ENCODE measurements at places on chromosomes 5 and 9.

DNA sequence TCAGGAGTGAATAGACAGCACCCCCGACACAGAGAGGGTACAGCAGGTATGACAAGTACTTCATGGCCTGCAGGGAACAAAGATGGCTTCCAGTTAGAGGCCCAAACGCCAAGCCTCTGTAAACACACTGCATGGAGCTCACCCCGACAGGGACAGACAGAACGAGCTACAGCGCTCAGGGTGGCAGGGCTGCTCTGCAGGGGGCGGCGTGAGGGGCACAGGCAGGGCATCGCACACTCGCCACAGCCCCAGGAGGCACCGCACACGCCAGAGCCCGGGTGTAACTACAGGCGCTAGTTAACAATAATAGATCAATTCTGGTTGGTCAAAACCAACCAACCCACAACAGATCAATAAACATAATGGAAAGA, 21.1 kb downstream of the CLPTM1L start:
- no peak for DNase-seq

DNA sequence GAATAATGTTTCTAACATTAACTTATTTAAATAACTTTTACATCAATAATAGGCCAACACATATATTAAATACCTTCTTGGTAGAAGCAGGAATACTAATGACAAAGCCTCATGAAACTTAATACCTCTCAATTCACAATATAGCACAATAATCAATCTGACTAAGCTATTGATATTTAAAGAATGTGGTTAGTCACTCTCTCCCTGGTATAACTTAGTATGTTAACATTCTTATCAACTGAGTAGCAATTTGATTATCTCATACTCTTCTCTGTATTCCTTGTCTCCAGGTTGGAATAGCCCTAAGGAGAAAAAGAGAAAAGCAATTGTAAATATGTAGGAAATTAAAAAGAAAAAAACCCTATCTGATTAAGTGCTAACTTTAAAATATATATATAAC, 4.9 kb upstream of the PGGT1B start:
- DNase-seq = peak; percentile 38

DNA sequence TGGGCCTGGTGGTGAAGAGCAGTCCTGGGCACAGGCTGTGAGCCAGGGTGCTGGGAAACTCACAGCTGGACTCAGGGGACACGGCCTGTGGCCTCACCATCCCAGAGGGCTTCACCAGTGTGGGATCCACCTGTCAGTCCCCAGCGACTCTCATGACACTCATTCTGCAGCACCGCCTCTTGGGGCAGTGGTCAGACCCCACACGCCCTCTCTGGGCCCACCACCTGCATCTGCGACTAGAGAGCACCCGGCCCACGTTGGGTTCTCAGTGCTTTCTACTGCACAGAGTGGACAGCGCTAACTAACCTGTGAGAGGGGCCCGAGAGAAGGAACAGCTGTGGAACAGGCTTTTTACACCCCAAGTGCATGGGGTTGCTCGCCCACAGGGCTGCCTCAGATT, 45.8 kb upstream of the GARNL3 start:
- no peak for DNase-seq

GRCh38 chr5:17434982-17435381, 63.0 kb upstream of the TAF11L2 start:
- DNase-seq = no peak

DNA sequence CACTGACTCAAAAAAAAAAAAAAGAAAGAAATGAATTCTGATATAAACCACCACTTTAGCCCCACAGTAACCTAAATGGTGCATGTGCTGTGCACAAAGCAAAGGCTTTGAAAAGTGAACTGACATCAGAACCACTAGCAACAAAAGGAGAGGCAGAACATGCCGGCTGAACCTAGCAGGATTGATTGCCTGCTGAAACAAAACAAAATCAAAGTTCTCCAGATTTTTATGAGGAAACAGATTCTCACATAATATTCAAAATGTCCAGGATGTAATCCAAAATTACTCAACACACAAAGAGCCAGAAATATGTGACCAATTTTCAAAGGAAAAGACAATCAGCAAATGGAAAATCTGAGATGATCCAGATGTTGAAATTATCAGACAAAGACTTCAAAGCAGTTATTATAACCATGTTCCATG, 37.9 kb downstream of the UBTD2 start:
- no peak for DNase-seq

- DNase-seq = peak; percentile 79
Observed at GRCh38 chr5:178113141-178113787, at the start of gene N4BP3. TSS of gene N4BP3 (plus strand) at chr5:178113532. CDS start at chr5:178119584, 6,052 bp downstream.

DNA sequence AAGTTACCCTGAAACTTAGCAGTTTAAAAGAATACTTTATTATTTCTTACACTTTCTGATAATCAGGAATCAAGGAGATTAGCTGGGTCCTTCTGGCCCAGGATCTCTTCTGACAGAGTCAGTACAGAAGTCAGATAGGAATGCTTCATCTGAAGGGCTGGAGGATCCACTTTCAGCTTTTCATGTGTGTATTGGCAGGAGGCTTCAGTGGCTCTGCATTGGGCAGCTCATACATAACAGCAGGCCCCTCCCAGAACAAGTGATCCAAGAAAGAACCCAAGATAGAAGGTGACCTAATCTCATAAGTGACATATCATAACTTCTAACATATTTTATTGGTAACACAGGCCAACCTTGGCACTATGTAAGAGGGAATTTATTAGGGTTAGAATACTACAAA, 258.4 kb downstream of the HCN1 start:
- no peak for DNase-seq

GRCh38 chr5:28914297-28914696, 1875.9 kb upstream of the CDH9 start:
- no peak for DNase-seq

- no peak for DNase-seq
Observed at GRCh38 chr9:12094046-12094445, 599.1 kb upstream of the TYRP1 start.

DNA sequence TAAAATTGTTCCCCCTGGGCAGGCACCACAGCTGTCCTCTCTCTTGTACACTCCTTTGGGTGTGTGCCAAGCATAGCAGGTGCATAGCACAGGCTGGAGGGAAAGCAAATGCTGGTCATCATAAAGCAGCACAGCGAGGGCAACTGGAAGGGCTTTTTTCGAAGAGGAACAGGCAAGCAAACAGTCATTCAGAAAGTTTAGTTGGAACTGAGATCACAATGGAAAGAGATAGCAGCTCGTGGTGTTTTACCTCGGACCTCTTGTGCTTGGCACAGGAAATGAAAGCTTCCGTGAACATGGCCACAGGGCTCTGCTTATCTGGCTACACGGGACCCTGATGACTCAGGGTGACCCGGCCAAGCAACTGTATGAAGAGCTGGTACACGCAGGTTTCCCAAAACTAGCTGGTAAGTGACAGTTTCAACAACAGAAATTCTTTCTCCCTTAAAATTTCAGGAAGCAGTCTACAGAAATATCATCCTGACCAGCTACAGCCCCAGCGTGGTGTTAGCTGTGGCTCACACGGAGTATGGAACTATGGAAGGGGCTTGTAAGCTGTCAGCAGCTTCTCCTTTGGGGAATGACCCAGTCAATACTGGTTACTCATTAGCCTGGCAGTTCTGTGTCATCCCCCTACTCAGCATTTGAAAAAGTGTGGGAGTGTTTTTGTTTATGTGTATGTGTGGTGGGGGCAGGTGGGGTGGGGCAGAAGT, 48.1 kb downstream of the POC5 start:
- DNase-seq = peak; percentile 62

- DNase-seq = no peak
Observed at GRCh38 chr9:126642010-126642744, 28.4 kb downstream of the LMX1B start.

DNA sequence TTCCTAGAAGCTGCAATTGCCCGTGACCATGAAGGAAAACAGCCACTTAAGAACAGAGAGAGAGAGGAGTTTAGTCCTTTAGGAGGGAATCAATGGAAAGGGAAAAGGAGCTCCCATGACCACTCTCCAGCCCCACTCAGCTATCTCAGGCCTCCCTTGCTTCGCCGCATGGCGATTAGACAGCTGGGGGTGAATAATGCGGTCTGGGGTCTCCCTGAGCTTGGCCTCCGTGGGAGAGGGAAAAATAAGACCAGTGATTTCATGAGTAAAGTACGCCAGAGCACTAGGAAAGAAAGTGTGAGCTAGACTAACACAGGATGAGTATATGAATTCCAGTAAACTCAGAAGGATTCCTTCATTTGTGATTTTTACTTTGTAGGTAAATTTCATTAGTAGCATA, 180.3 kb downstream of the TRIO start:
- DNase-seq = no peak

- DNase-seq = no peak
Observed at GRCh38 chr5:3068401-3068800, 316.9 kb upstream of the IRX2 start.

DNA sequence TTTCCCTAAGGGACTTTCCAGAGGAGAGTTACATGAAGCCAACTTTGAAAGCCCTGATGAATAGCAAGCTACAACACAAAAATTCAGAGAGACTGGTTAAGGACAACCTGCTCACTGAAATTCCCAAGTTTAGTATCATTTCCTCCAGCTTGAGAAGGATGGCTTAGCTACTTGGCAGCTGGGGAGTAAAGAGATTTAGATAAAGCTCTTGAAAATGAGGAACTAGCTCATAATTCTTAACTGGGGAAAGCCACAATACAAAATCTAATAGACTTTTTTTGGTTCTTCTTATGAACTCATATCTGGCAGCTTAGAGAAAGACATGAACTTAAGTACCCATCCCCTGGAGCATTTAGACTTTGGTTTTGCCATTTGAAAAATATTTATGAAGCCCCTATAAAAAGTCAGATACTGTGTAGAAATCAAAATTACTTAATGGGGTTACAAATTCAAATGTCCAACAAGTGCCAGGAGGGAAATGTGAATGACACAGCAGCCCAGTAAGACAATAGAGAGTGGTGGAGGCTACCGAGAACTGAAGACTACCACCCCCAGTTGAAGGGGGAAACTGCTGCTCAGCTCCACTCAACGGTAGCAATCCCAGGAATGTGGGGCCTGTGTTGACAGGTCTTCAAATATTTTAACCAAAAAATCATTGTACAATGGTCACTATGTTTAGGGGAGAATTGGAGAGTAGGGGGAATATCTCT, 79.4 kb upstream of the ADRB2 start:
- DNase-seq = no peak

- DNase-seq = no peak
Observed at GRCh38 chr5:37034955-37035354, 158.4 kb downstream of the NIPBL start.

DNA sequence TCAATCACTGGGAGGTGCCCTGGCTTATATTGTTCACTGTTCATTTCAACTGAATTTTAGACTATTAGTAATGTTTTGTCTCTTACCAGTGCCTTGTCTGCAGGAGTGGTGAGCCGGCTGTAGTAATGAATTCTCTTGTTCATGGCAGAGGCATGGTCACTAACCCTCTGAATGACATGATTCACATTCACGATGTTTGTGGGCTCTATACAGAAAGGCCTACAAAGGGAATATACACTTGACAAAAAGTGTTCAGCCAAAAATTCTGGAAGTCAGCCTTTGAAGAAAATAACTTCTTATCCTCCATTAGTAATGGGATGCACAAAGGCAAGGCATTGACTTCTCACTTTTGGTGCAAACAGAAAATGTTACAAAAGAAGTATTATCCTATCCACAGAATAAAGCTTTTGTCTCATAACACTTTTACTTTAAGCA, 39.6 kb downstream of the SLC38A9 start:
- DNase-seq = no peak

DNA sequence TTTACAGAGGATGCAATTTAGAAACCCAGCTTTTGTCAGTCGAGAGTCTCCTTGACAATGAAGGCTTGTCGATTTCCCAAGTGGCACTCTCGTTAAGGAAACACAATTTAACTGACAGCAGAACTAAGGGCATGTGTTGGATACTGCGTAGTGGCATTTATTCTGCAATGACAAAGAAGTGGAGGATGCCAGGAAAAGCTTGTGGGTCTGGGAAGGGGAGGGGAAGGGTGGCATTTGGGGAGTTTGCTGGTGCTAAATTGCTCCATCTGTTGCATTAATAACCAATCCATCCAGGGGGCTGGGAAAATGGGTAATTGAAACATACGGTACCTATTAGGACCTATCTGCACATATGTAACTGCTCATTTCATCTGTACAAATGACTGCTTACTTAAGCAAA, 190.6 kb downstream of the NSG2 start:
- no peak for DNase-seq

- no peak for DNase-seq
Observed at GRCh38 chr5:81212211-81212751, 20.8 kb upstream of the CKMT2 start.

DNA sequence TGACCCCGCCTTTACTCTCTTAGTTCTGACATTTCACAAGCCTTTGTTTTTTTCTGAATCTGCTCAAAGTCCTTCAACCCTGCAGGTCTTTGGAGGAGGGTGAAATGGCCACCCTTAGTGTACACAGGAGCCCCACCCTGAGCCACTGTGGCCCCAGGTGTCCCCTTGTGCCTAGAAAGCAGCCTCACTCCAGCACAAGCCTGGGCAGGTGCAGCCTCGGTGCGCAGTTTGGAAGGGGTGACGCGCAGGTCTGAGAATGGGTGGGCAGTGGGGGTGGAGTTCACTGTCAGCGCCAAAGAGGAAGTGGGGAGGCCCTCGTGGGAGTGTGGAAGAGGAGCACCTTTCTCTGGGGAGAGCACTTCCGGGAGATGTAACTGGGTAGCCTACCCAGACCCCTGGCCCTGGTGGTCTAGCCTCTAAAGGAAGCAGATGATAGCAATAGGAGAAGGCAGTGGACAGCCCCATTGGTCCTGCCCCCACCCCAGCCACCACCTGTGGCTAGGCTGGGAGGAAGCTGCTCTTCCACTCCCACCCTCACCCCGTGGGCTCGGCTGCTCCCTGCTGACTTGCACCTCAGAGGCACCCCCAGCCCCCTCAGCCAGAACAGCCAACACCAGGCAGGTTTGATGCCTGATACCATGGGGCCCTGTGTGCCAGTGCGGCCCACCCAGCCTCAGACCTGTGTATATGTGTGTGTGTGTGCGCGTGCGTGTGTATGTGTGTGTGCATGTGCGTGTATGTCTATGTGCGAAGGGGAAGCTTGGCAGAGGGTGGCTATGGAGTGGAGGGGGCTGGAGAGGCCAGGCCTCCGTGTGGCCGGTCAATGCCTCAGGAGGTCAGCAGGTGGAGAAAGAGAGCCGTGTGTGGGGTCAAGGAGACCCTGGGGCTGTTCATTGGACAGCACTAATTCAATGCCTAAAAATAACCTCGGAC, 16.8 kb upstream of the DAB2IP start:
- peak; percentile 22 for DNase-seq

DNA sequence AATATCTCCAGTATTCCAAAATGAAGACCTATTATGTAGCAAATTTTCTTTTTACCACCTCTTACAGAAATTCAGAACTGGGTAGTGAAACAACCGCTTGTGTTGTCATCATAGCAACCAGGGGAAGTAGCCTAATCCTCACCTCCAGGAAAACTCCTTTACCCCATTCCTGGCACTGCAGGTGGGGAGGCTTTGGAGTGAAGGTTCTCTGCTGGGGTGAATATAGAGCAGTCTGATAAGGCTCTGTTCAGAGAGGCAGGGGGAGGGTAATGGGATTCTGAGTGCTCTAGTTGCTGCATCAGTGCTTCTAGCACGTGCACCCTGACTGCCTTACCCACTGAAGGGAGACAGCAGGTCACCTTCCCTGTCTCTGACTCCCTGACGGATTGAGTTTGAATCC, 116.2 kb downstream of the MAN2A1 start:
- peak; percentile 37 for DNase-seq

GRCh38 chr9:20726144-20726543, 42.1 kb downstream of the FOCAD start:
- no peak for DNase-seq

GRCh38 chr5:75690669-75691068, 26.6 kb downstream of the POC5 start:
- no peak for DNase-seq

- no peak for DNase-seq
Observed at GRCh38 chr5:149745212-149745942, 15.3 kb downstream of the PPARGC1B start.
